NCI-H187 treated with DMSO at 0.1 percent for 48 hours (cell line): ENCODE measurements at places on chromosomes 13 and 19.

DNA sequence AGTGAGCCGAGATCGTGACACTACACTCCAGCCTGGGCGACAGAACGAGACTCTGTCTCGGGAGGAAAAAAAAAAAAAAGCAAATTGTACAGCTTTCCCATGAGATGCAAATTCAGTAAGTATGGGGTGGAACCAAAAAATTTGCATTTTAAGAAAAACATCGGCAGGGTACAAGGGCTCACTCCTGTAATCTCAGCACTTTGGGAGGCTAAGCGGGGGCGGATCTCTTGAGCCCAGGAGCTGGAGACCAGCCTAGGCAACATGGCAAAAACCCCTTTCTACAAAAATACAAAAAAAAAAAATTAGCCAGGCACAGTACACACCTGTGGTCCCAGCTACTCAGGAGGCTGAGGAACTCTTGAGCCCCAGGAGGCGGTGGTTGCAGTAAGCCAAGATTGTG lies 91.2 kb downstream of the ELF1 start:
- DNase-seq, result no peak

- DNase-seq, result no peak
Observed at GRCh38 chr13:84191139-84191538, 308.9 kb upstream of the SLITRK1 start.

DNA sequence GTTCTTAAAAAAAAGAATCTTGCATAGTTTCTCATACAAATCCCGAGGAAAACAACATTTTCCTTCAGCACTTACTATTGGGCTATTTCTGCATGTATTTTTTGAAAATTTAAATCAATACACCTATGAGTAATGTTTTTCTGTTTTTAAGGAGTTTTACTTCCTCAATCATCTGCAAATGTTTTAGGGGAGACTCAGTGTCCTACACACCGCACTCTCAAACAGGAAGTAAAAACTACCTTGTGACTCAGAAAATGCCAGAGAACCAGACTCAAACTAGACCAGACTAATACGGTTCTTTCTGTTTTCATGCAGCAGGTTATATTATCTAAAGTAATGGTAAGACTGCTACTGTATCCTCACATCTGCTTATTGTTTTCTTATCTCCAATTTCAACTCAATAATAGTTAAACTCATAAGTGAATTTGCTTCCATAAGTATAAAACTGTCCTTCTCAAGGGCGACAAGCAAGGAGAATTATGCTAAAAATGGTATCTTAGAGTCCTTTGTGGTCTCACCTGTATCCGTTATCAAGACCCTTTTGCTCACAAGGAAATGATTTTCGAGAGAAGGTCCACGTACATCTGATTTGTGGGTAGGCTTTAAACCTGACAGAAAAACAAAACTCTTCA lies 52.5 kb downstream of the FLT3 start:
- no peak for DNase-seq

GRCh38 chr19:11560404-11561051 lies 1.5 kb upstream of the ELOF1 start:
- DNase-seq, result no peak
